ENCODE measurements at places on chromosomes 3 and 15.
A peak's percentile ranks its signal among the peaks of the same experiment; 100 is the strongest.

DNA sequence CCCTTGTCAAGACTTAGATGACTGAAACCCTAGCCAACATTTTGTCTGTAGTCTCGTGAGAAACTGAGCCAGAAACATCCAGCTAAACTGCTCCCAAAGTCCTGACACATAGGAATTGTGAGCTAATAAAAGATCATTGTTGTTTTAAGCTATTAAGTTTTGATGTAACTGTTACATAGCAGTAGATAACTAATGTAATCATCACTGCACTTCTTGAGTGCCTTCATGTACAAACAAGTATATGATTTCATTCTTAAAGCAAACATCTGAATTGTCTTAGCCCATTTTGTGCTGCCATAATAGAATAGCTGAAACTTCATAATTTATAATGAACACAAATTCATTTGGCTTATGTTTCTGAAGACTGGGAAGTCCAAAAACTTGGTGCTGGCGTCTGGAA lies 87.3 kb downstream of the NSUN3 start:
- DNase-seq: no peak

- no peak for DNase-seq
Observed at GRCh38 chr3:18188491-18188890, 236.6 kb downstream of the SATB1 start.

DNA sequence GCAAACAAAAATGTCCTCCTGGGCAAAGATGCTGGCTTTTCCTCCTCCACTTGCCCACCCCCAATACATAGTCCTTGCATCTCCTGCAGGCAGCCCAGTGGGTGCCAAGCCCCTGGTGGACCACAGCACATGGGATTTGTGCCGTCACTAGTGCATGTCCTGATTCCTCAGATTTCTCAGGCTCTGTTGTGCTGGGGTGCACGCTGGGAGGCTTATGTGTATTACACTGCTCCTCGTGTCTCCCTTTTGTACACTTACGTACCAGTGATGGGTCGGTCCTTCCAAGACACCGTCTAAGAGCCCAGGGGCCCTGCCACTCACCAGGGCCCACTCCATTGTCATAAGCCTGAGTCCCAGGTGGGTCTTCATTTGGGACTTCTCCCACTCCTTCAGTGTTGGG lies 70.1 kb downstream of the PLXNA1 start:
- DNase-seq: no peak

DNA sequence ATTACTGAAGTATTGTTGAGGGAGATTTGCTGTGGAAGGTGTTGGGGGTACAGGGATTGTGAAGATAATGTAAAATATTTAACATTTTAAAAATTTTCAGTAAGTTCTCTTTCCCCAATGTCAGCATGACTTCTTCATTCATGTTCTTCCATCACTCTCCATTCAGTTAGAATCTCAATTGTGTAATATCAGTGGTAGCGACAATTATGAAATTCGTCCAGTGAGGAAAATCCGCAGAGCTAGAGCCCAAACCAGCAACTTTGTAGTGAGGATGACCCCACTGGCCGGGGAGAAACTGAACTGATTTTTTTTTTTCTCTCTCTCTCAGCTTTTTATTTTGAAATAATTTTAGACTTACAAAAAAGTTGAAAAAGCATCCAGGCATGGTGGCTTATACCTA lies 171.7 kb downstream of the PGPEP1L start:
- no peak for DNase-seq

DNA sequence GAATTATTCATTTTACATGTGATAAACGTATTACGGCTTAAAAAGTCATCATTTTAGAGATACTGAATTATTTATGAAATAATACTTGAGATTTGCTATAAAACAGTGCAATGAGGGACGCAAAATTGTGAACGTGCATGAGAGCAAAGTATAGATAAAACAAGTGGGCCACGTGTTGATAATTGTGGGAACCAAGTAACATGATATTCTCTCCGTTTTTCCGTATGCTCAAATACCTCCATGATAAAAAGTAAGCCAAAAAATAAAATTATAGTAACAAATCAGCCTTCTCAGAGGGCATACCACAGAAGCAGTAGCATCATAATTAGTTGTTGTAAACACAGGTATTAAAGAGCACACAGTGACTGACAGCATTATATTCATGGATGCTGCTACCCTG lies 42.6 kb downstream of the SFMBT1 start:
- no peak for DNase-seq

- DNase-seq: no peak
Observed at GRCh38 chr15:45637141-45637540, 2.3 kb downstream of the SQOR start.

DNA sequence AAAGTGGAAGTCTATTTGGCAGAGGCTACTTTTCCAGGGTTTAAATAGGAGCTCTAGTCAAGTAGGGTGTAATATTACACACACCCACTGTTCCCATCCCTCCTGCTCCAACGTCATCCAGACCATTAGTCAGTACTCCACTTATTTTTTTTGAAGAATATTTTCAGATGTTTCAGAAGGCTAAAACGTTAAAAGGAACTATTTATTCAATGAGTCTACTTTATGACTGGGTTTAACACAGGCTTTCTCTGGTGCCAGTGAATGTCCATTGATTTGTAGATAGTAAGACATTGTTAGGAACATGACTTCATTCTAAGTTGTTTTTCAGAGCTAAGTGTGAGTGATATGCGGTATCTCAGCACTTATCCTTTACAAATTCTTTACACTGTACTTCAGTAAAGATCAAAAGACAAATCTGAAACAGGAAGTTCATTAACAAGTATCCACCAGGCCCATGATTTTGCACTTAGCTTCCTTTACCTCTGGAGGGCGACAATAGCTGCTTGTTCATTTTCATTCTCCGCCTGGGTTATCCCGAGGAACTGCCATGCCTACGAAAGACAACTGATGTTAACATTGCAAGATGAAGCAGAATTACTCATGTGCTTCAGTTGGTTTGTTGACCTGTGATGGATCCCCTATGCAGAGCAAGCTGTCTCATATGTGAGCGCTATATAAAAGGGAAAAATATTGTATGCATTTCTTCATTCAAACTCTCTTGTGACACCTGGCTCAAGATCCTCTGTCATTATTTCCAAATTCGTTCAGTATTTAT lies 158.7 kb downstream of the USP13 start:
- DNase-seq: peak; percentile 73

- no peak for DNase-seq
Observed at GRCh38 chr3:41307065-41307464, 107.8 kb downstream of the CTNNB1 start.

DNA sequence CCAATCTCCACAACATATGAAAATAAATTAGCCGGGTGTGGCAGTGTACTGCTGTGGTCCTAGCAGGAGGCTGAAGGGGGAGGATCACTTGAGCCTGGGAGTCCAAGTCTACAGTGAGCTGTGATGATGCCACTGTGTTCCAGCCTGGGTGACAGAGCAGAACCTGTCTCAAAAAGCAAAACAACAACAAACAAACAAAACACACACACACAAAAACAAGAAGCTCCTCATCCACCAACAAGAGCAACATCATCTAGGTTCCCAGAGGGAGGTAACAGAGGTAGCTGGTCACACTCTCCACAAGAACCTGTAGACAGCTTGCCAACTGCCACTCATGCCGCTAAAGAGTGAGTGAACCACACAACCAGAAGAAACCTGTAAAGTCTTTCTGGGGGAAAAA lies 34.8 kb downstream of the PTPN9 start:
- DNase-seq: no peak

DNA sequence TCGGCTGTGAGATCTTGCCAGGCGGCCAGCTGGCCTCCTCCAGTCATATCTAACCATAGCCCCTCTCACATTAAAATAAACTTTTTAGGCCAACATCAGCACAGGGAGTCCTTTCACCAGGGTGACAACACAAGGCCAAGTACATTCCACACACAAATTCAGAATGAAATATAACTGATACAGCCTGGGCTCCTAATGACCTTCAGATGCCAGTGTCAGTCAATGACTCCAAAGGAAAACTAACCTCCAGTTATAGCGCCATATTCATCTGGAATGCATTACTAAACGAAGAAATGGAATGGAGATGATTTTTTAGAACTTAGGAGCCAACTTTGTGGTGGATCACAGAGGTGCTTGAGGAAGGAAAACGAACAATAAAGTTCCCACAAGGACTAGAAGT lies 205.4 kb downstream of the GREM1 start:
- no peak for DNase-seq

DNA sequence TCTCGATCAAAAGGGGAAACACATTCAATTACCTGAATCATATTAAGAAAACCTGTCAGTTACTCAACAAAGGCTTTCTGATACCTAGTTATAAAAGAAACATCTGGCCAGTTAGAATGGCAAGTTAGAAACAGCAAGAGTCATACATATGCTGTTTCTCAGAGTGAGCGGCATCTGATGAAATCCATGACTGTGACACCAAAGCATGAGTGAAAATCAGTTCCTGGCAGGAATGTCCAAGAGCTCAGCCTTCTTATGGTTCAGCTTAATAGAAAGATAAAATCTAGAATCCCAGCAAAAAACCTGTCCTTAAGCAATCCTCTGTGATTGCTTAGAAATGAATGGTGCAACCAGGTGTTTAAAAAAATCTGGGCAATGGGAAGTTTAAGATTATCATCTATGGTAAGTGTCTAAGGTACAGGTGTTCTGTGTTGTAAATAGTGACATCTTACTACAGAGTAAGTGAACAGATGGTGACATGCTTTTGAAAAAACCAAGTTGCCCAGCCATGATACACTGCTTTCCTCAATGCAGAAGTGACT lies 18.8 kb downstream of the B4GALT4 start:
- peak; percentile 34 for DNase-seq

- DNase-seq: peak; percentile 26
Observed at GRCh38 chr15:42549032-42549491, 424 bp downstream of the HAUS2 start.

Measured in AG20443 (cell line).